ENCODE measurements at places on chromosomes 6 and 20. TPM values are rescaled to one million over a fixed set of nuclear protein-coding genes. Genes with fewer than 3 reads are reported as not detected.

CYP39A1 gene
- total RNA-seq = 0.17 TPM

ARMH2 gene
- total RNA-seq = 0.54 TPM

IL20RA gene
- not detected for total RNA-seq

TSBP1 gene
- not detected for total RNA-seq

PI16 gene
- total RNA-seq = not detected

DNA sequence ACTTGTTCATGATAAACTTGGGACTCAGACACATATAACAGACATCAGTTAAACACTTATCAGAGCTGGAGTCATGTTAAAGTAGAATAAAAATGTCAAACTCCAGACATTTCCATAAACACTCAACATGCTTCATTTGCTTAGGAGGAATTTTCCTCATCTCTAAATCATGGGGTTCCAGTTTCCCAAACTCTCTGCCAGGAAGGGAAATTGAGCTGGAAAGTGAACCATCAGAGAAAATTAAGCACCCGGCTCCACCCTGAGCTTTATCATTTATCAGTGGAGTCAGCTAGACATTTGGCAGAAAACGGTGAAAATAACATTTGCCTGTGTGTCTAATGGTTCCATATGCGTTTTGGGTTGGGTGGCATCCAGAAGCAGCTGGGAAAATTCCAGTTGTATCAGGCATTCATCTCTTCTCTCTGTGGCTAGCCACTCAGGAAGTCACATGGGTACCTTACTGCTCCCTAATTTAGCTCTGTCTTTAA lies 25.3 kb upstream of the ZNFX1 start:
- H3K4me1 ChIP-seq = peaks cover 4% of the 10 kb centered on the region
- no peak overlapping the region for H3K27ac ChIP-seq
- no peak for DNase-seq
- no peaks in the 10 kb centered on the region for H3K36me3 ChIP-seq

GRCh38 chr6:53251033-53251672 lies 97.6 kb downstream of the ELOVL5 start:
- H3K4me3 ChIP-seq = no peak overlapping the region
- no peak for DNase-seq
- H3K36me3 ChIP-seq = no peaks in the 10 kb centered on the region
- H3K27me3 ChIP-seq = no peaks in the 10 kb centered on the region

DNA sequence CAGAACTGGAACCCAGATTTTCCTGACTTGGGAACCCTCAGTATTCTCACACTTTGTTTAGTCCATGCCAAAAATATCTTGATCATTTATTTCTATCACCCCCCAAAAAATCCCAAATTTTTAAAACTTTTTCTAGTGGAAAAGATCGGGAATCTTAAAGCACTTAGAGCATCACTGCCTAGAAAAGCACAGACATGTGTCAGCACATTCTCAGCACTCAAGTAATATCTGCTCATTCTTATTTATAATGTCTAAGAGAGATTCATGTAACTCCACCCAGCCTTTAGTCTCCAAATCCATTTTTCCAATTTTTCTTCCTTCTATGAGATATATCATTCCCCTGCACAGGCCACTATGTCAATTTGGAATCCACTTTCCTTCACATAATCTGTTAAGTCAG lies 29.9 kb upstream of the HSF2 start:
- H3K4me3 ChIP-seq = no peak overlapping the region
- no peak overlapping the region for H3K27ac ChIP-seq
- H3K36me3 ChIP-seq = no peaks in the 10 kb centered on the region
- no peak for DNase-seq
- H3K4me1 ChIP-seq = no peaks in the 10 kb centered on the region

GRCh38 chr6:63475707-63476106 lies 96.6 kb upstream of the LOC128125822 start:
- H3K4me1 ChIP-seq = no peaks in the 10 kb centered on the region
- no peaks in the 10 kb centered on the region for H3K36me3 ChIP-seq
- no peaks in the 10 kb centered on the region for H3K27me3 ChIP-seq
- DNase-seq = no peak
- no peak overlapping the region for H3K4me3 ChIP-seq

DNA sequence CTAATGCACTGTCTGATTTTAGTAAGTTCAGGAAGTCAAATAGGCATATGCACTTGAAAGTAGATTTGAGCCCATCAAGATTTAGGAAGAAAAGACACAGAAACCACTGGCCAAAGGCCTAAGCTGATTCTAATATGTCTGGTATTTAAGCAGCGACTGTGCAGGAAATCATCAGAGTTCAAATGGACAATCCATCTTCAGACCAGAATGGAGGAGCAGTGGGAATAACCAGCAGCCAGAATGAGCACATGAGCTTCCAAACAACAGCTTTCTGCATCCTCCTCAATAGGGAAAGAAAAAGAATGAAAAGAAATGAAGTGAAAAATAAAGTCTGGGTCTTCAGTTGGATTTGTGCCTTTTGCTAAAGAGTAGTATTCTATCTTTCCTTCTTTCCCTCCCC lies 50.6 kb downstream of the SOD2 start:
- no peak for DNase-seq
- no peak overlapping the region for H3K4me3 ChIP-seq
- no peak overlapping the region for H3K27ac ChIP-seq
- no peaks in the 10 kb centered on the region for H3K4me1 ChIP-seq
- no peaks in the 10 kb centered on the region for H3K27me3 ChIP-seq
- peaks cover 29% of the 10 kb centered on the region for H3K36me3 ChIP-seq

DNA sequence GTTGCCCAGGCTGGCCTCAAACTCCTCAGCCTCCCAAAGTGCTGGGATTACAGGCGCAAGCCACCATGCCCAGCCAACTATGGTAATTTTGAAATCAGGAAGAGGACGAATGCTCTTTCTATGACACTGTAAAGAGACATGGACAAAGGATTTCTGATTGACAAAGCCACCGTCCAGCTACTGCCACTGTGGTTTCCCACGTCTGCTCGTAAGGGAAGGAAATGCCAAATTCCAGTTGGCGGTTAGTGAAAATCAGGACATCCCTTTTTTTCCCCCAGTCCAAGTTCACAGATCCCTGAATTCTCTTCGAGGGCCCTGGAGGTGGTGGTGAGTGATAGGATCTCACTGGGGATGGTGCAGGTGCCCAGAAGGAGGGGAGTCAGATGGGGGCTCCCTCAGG lies 31.2 kb downstream of the SNAI1 start:
- no peak overlapping the region for H3K27ac ChIP-seq

GRCh38 chr6:32940656-32941213 lies at the start of gene HLA-DMB:
HLA-DMB (minus strand) TSS chr6:32941028; CDS start chr6:32940807, 221 bp downstream.
- peaks cover 4% of the 10 kb centered on the region for H3K27me3 ChIP-seq
- no peak for DNase-seq
- H3K4me3 ChIP-seq = peak within 1 kb of the TSS; percentile 63
- no peaks in the 10 kb centered on the region for H3K36me3 ChIP-seq
- peaks cover 7% of the 10 kb centered on the region for H3K4me1 ChIP-seq

GRCh38 chr20:44990425-44990824 lies 24.1 kb downstream of the STK4 start:
- no peak overlapping the region for H3K4me3 ChIP-seq
- no peaks in the 10 kb centered on the region for H3K36me3 ChIP-seq
- H3K27ac ChIP-seq = no peak overlapping the region
- H3K27me3 ChIP-seq = no peaks in the 10 kb centered on the region

DNA sequence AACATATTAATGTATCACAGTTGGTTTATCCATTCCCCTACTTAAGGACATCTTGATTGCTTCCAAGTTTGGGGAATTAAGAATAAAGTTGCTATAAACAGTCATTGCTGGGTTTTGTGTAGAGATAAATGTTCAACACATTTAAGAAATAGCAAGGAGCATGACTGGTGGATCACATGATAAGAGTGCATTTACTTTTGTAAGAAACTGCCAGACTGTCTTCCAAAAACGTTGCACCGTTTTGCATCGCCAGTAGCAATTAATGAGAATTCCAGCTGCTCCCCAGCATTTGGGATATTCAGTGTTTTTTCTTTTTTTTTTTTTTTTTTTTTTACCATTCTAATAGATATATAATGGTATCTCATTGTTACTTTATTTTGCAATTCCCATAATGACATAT lies 695.7 kb upstream of the GJE1 start:
- H3K27me3 ChIP-seq = no peaks in the 10 kb centered on the region
- H3K4me3 ChIP-seq = no peak overlapping the region
- H3K36me3 ChIP-seq = no peaks in the 10 kb centered on the region
- no peaks in the 10 kb centered on the region for H3K4me1 ChIP-seq

- no peaks in the 10 kb centered on the region for H3K36me3 ChIP-seq
- H3K4me3 ChIP-seq = peak overlapping the region; percentile 21
- H3K27ac ChIP-seq = peak overlapping the region; percentile 31
- peaks cover 18% of the 10 kb centered on the region for H3K4me1 ChIP-seq
- peak; percentile 21 for DNase-seq
- H3K27me3 ChIP-seq = peaks cover 10% of the 10 kb centered on the region
Observed at GRCh38 chr20:62739581-62740285, 31.1 kb downstream of the NTSR1 start.

DNA sequence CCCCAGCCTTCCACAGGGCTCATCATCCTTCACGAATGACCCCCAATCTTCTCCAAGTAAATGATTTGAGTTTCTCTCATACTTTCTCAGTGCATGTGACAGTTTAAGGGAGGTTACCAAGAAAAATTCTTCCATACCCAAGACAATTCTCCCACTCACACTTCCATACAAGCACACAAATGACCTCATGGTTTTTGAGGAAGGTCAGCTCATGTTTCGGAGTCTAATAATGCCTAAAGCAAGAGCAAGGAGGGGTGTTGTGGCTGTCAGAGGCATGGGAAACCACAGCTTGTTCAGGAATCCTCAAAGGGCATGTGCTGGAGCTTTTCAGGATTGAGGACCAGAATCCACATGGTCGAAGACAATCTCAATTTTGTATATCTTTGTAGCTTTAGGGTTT lies 279.0 kb downstream of the MAFB start:
- DNase-seq = no peak
- H3K4me3 ChIP-seq = no peak overlapping the region
- H3K27ac ChIP-seq = no peak overlapping the region
- no peaks in the 10 kb centered on the region for H3K27me3 ChIP-seq
- H3K4me1 ChIP-seq = no peaks in the 10 kb centered on the region
- no peaks in the 10 kb centered on the region for H3K36me3 ChIP-seq

DNA sequence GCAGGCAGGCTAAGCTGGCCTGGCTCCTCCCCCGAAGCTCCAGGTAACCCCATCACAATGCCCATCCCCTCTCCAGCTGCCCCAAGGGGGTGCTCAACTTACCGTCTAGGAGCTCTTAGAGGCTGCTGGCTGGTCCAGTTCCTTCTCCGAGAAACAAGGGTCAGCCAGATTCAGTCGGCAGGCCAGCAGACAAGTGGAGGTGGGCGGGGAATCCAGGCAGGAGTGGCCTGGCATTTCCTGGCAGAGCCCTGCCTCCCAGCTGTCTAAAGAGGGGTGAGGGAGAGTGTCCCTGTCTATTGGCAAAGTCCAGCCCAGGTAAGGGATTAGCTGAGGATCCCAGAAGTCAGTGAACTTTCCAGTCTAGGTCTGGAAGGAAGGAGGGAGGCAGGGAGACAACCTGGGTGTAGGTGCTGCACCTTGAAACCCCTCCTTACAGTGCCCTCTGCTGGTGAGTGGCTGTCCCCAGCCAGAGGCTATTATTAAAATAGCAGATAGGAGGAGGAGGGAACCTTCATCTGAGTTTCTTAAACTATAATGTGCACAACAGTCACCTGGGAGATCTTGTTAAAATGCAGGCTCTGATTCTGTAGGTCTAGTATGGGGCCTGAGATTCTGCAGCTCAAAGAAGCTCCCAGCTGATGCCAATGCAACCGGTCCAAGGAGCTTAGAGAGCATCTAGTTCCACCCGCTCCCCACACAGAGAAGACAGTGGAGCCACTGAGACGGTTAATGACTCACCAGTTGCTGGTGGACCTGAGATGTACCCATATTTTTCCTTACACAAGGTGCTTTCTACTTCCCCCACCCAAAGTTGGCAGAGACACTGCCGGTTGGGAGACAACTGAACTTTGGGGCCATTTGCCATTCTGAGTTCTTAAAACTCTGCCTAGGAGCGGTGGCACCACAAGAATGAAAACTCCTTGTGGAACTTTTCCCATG lies at the start of gene UNC5CL:
UNC5CL (minus strand) TSS at position 162 of the 939 bp plus-strand sequence. CDS start 4,147 bp downstream, outside the sequence.
- no peak within 1 kb of the TSS for H3K27ac ChIP-seq
- H3K4me3 ChIP-seq = no peak within 1 kb of the TSS
- H3K36me3 ChIP-seq = no peaks in the 10 kb centered on the region
- H3K27me3 ChIP-seq = no peaks in the 10 kb centered on the region
- peak; percentile 50 for DNase-seq

DNA sequence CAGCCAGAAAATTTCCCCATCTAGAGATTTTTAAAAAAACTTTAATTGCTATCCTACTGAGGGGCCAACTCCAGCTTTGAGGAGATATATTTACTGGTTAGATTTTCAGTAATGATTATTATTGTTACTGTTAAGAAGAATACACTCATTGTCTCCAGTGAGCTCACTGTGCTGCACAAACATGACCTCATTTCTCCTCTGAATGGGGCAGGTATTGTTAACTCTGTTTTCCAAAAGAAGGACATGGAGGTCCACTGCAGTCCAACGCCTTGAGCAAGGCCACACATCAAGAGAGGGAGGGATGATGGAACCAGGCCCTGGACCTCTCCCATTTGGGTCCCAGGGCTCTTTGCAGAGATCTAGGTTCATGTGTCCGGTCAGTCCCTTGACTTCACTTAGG lies 13.9 kb upstream of the SCUBE3 start:
- H3K4me1 ChIP-seq = peaks cover 1% of the 10 kb centered on the region
- no peak overlapping the region for H3K4me3 ChIP-seq

DNA sequence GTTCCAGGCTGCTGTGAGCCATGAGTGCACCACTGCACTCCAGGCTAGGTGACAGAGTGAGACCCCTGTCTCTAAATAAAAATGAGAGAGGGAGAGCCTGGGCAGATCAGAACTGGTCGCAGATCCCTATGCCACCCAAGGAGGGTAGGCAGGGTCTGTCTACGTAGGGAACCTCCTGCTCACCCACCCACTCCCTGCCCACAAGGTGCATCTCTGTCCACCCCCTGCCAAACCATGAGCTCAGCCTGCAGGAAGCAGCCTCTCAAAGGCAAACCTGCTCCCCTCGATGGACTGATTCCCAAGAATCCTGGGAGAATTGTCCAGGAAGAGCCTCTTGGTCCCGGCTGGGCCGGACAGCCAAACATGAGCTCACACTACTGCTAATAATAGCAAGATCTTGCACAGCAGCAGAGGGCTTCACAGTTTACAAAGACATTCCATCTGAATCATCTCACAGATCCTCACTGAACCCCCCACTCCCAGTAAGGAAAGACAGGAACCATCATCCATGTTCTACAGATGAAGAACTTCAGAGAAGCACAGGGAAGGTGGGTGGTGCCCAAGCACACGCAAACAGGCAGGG lies 27.8 kb upstream of the TLDC2 start:
- H3K27me3 ChIP-seq = peaks cover 7% of the 10 kb centered on the region
- peak overlapping the region; percentile 72 for H3K27ac ChIP-seq
- H3K4me1 ChIP-seq = peaks cover 36% of the 10 kb centered on the region
- H3K4me3 ChIP-seq = peak overlapping the region; percentile 34
- H3K36me3 ChIP-seq = peaks cover 12% of the 10 kb centered on the region

DNA sequence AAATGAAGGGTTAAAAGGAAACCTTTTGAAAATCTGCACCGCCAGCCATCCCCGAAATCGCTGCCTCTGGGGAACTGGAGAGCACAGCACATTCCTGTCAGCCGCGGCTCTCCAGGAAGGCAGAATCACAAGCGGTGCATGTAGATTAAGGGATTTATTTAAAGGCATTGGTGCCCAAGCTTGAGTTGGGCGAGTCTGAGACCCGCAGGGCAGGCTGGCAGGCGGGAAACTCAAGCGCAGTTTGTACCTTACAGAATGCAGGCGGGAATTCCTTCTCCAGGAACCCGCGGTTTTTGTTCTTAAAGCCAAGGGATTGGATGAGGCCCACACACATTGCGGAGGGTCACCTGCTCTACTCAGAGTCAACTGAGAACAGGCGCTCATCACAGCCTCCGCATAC lies 10.8 kb downstream of the GPR31 start:
- H3K27me3 ChIP-seq = peaks cover 7% of the 10 kb centered on the region
- peak overlapping the region; percentile 63 for H3K4me3 ChIP-seq

Measured in glutamatergic neuron (in vitro differentiated cells).